ENCODE measurements at places on chromosomes 16 and 17. TPM values are rescaled to one million over a fixed set of nuclear protein-coding genes. Genes with fewer than 3 reads are reported as not detected.

Gene COPZ2
- total RNA-seq: 88.6 TPM

Gene TTYH2
- 18.2 TPM for total RNA-seq

Gene TRPV2
- 7.7 TPM for total RNA-seq

Gene MPDU1
- total RNA-seq: 115 TPM

Gene GHDC
- total RNA-seq: 11.7 TPM

Gene KCNG4
- not detected for total RNA-seq

Gene CSF3
- not detected for total RNA-seq

Gene ABCC6
- 0.09 TPM for total RNA-seq

Gene HLF
- total RNA-seq: 0.12 TPM

Gene GUCY2D
- not detected for total RNA-seq

Gene BEAN1
- total RNA-seq: 0.51 TPM

Gene DBF4B
- total RNA-seq: 1.0 TPM

Gene HS3ST2
- total RNA-seq: not detected

Gene BHLHA9
- not detected for total RNA-seq

Gene SEPTIN12
- total RNA-seq: not detected

Gene ZDHHC1
- total RNA-seq: 10.6 TPM

Gene WNT3
- 0.51 TPM for total RNA-seq

Gene PRAC1
- not detected for total RNA-seq

Gene KRTAP4-4
- not detected for total RNA-seq

Gene ODAD4
- total RNA-seq: 0.68 TPM

Gene GLTPD2
- total RNA-seq: not detected

Gene KRT33A
- not detected for total RNA-seq

Gene DPH1
- 26.3 TPM for total RNA-seq

Gene RGS11
- total RNA-seq: 0.94 TPM

Gene ABCC3
- total RNA-seq: 13.9 TPM

Gene TMC8
- under 0.01 TPM for total RNA-seq

Gene CLDN7
- total RNA-seq: 0.17 TPM

Gene CHST5
- not detected for total RNA-seq

Gene FGF11
- total RNA-seq: 2.0 TPM

Gene NLRC3
- total RNA-seq: not detected

Gene TMEM88
- total RNA-seq: 67.0 TPM

Gene FOXL1
- total RNA-seq: 2.3 TPM

Gene HSD3B7
- 11.6 TPM for total RNA-seq

Gene TBC1D3E
- total RNA-seq: not detected

Gene TENT4B
- total RNA-seq: 5.6 TPM

Gene MRPL58
- total RNA-seq: 39.0 TPM

Gene COTL1
- total RNA-seq: 197 TPM

Gene VAMP2
- 10.8 TPM for total RNA-seq

Gene MFAP4
- 638 TPM for total RNA-seq

Gene HS3ST6
- total RNA-seq: 0.12 TPM

Gene KCNAB3
- not detected for total RNA-seq

Gene CSH1
- total RNA-seq: not detected

Gene SCGB1C2
- total RNA-seq: not detected

Gene CLEC18A
- not detected for total RNA-seq

Gene SCN4A
- under 0.01 TPM for total RNA-seq

Gene KRT25
- not detected for total RNA-seq
